Activated T-cell treated with anti-CD3 and anti-CD28 coated beads, Interleukin-2, amount 50 U/mL, for 48 hours (primary cell): ENCODE measurements at places on chromosomes 6 and 20.

- no peak for DNase-seq
Measured at GRCh38 chr20:31630187-31630790, 7.4 kb upstream of the COX4I2 start.

- no peak for DNase-seq
Measured at GRCh38 chr20:38321959-38322598, 18.1 kb downstream of the BPI start.

- DNase-seq, result no peak
Measured at GRCh38 chr20:42373049-42373448, 754.9 kb upstream of the CHD6 start.

- no peak for DNase-seq
Measured at GRCh38 chr6:144194293-144194810, 44.0 kb downstream of the STX11 start.

- no peak for DNase-seq
Measured at GRCh38 chr6:112114577-112115223, 27.3 kb downstream of the FAM229B start.

- no peak for DNase-seq
Measured at GRCh38 chr6:155995281-155995680, 539.6 kb upstream of the NOX3 start.

DNA sequence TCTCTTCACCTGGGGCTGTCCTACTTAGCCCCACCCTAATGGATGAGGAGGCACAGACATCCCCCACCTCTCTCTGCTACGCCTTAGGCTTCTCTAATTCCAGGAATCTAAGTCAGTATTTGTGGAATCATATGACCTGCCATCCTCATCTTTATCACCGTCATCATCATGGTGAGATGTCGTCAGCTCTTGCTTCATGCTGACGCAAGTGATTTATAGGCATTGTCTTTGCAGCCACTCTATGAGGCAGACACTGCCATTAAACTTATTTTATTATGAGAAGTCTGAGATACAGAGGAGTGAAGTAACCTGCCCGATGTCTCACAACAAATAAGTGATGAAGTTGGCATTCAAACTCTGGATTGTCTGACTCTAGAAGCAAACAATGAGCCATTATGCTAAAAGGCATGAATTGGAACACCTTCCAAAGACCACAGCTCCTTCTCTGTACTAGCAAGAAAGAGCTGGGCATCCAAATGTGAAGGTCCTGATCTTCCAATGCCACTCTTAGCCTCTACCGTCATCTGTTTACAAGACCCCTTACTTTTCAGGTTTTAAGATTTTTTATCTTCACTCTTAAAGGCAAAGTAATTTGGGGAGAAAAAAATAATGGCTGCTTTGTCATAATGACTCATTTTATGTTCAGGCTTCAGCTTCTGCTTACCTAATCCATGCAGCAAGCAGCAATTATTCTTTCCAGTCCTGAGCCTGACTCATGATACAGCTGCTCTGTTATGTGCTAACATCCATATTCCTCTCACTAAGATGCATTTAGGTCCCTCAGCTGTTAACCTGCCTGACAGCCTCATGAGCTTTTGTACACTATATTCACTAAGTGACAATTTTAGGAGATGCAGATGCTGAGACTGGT lies 113.7 kb upstream of the BCLAF1 start:
- DNase-seq, result no peak

GRCh38 chr20:62066339-62066982 lies 780 bp upstream of the TAF4 start:
- peak; percentile 65 for DNase-seq

DNA sequence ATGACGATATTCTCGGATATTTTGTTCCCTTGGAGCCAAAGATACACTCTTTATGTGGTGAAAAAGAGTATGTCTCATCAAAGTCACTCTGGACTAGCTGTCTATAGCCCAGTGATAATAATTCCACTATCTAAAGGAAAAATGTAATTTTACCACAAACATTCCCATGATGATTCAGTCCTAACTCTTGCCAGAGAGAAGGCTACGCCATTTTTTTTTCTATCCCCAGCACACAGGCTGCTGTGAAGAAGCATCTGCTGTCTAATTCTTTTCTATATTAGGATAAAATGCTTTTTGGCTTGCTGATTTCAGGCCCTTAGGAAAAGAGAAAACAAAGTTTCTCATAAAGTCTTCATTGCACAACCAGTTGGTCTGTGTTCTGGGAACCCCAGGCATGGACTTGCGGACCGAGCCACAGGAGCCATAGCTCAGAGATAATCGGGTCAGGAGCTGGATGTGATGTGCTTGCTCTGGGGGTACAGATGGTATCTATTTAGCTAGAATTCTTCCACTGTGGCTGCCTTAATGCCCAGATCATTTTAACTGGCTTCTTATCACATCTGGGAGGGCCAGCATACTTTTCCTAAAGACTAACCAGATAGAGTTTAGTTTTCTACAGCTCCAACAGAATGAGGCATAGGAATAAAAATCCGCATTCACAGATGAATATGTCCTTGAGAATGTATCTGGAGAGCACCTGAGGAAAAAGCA lies 683.7 kb upstream of the ID4 start:
- DNase-seq, result no peak

DNA sequence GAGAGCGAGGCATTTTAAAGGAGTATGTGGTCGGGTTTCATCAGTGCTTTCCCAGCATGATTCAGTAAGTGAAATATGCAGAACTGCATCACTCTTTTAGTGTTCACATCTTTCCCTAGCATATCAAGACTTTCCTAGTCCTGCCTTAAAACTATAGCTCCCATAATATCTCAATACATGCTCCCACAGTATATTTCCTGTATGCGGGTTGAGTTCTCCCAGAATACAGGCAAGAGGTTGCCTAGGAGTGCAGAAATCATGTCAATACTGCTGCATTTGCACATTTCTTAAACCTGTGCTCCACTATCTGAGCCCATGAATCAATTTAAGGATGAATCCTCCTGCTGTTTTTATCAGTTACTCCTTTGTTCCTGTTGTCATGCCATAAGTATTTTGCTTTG lies 386.6 kb upstream of the SLC35B3 start:
- no peak for DNase-seq

DNA sequence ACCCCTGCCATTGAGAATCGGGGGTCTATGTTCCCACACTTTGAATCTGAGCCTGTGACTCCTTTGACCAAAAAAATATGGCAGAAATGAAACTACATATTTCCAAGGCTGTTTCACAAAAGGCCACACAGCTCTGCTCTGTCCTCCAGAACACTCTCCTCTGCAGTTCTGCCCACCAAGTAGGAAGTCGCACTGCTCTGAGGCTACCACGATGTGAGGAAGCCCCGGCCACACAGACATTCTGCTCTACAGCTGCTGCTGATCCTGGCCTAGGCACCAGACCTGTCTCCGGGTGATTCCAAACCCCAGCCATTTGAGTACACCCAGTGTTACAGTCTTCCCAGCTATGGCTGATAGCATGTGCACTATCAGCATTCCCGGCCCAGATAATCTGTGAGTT lies 85.1 kb downstream of the LYRM4 start:
- DNase-seq, result no peak

- DNase-seq, result no peak
Measured at GRCh38 chr20:37430778-37431460, 85.0 kb downstream of the SRC start.

DNA sequence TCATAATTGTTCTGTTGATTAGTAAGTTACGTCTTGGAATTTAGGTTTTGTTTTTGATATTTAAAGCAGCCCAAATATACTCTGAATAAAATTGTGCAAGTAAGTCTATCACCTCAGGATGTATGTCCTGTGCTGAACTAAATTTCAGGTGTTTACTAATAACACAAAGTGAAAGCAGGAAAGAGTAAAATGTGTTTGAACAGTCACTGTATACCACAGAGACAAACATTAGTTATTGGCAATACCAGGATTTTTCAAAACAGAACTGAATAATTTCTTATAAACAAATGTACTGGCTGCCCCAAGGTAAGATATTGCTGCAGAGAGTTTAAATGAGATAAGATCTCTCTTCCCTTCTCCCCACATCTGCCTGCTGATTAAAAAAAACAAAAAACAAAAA lies 404.7 kb upstream of the RUNX2 start:
- DNase-seq, result no peak

DNA sequence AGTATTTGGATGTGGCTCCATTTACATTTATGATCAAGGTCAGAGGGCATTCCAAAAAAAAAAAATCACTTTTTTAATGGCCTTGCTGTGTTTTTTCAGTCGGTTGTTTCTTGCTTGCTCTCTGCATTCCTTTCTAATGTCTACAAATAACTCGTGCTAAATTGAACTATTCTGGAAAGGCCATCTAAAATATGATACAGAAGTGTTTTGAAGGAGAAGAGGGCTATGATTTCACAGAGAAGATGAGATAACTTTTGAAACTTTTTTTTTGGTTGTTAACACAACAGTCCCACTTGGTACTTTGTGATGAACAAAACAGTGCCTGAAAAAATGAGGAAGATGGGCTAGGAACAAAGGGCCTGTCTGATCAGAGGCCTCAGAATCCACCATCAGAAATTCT lies 156.1 kb upstream of the SMLR1 start:
- no peak for DNase-seq

GRCh38 chr6:31575335-31575901 lies at the start of gene TNF:
Gene TNF, plus strand, starts transcription at chr6:31575565. Its CDS starts 177 bp downstream, at chr6:31575742.
- peak; percentile 92 for DNase-seq

GRCh38 chr6:66210964-66211363 lies 503.9 kb upstream of the EYS start:
- no peak for DNase-seq

GRCh38 chr6:74128536-74128935 lies 432.5 kb downstream of the CD109 start:
- DNase-seq, result no peak

- no peak for DNase-seq
Measured at GRCh38 chr6:137765059-137765458, 102.0 kb upstream of the TNFAIP3 start.

- DNase-seq, result no peak
Measured at GRCh38 chr6:30061858-30062458, 893 bp downstream of the POLR1H start.

GRCh38 chr6:163397326-163397725 lies 17.2 kb upstream of the QKI start:
- DNase-seq, result no peak

DNA sequence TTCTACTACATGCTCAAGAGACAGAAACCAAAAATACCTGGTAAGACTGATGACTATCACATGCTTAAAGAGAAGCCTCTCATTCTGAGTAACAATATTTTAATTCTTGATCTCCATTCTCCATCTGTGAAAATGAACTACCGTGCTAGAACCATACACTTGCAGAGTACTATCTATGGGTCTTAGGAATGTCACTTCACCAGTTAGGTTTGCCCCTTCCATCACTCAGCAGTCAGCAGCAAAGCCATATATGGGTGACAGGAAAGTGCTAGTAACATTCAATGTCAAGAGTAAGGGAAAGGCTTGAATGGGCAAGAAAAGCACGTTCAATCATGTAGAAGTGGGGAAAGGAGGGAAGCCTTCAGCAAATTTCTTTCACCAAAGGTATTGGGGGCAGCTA lies 2.3 kb downstream of the DNAAF9 start:
- DNase-seq, result no peak

DNA sequence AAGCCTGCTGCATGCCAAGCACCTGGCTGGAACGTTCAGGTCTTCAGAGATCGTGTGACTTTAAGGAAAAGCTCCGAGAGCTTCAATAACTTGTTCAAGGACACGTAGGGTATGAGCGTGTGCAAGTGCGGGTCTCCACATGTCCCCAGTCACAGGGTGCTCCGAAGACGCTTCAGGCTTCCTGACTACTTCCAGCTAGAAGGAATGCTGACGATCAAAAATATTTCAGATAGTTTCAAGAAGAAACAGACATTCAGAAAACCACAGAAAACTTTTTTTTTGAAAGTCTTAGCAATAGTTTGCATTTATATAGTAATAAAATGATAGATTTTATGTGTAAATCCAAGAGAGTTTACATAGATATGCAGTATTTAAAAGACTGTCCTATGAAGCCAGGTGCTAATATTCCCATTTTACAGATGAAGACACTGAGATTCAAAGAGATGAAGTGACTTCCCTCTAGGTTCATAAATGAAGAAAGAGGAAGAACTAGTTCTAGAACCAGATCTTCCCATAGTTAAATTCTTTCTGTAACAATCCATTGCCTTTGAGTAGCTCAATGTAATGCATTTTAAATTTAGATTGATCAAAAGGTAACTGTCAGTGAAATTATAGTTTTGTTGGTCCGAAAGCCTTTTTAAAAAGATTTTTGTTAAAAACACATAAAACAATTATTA lies 247.6 kb downstream of the MYLK4 start:
- DNase-seq, result no peak

DNA sequence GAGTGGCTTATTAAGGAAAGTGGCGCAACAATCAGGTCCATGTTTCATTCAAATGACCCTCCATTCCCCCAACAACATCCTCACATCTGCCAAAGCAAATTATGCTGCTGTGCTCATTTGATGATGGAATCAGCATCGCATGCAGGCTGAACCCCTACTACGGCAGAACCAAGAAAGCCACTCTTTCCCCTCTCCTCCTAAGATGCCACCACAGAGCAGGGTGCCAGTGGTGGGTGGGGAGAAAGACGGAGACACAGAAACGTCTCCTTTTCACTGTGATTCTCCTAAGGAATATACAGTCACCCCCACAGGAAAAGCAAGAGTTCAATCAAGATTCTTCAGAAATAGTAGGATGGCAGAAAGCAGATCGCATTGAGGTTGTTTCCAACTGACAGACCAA lies 17.1 kb downstream of the HEBP2 start:
- no peak for DNase-seq

DNA sequence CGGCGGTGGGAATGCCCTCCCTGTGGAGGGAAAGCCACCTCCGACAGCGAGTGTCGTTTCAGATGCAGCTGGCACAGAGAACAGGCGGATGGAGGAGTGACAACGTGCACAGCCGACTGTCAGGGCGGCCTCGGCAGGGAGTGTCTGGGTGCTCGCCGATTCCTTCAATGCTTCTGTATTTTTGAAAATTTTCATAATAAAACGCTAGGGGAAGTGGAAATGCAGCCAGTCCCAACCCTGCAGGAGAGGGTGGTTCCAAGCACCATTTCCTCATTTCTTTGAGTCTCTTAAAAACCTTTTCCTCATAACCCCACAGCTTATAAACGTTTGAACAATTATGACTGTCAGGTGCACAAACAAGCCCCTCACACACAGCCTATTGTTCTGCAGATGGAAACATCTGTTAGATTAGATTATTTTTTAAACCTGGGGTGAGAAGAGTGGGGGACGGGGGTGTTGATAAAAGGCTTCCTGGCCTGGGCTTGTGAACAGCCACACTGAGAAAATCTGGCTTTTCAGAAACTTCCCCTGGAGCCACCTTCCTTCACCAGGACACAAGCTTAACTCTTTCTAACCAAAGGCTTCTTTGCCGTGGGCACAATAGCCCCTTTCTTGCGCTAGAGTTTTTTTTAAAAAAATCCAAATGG lies 228.9 kb downstream of the ANKRD60 start:
- DNase-seq, result no peak

- no peak for DNase-seq
Measured at GRCh38 chr6:139990856-139991465, 616.5 kb upstream of the CITED2 start.

DNA sequence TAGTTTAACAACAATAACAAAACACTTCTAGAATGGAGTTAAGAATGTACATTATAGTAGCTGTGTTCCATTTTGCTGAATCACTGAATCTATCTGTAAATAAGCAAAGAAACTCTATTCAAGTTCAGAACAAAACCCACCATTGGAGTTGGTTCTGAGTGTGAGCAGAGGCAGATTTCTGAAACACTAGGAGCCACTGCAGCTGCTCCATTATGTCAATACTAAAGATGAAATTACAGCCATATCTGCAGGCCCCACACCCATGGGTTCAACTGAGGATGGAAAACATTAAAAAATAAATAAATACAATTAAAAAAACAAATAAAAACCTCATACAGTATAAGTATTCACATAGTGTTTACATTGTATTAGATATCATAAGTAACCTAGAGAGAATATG lies 91.0 kb downstream of the REPS1 start:
- DNase-seq, result no peak
